Adipocyte (in vitro differentiated cells): ENCODE measurements at places on chromosomes 13 and 19.

GRCh38 chr19:6861683-6862286 is 25.6 kb upstream of the ADGRE1 start:
- DNase-seq: no peak

DNA sequence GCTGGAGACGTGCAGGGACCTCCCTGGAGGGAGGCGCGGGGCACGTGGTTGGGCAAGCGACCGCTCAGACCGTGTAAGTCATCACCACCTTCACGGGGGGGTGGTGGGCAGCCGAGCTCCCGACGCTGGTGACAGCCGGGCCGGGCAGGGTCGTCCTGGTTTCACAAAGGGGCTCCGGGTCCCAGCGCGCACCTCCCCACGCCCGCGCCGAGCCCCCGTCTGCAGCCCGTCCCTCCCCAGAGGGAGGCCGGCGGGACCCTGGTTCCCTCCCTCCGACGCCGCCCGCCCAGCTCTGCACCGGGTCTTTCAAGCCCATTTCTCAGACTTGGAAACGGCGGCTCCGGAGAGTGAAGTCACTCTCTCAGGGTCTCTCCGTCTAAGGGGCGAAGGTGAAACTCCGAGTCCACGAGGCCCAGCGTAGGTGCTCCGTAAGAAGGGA is 729 bp upstream of the ARID3A start:
- DNase-seq: peak; percentile 53

DNA sequence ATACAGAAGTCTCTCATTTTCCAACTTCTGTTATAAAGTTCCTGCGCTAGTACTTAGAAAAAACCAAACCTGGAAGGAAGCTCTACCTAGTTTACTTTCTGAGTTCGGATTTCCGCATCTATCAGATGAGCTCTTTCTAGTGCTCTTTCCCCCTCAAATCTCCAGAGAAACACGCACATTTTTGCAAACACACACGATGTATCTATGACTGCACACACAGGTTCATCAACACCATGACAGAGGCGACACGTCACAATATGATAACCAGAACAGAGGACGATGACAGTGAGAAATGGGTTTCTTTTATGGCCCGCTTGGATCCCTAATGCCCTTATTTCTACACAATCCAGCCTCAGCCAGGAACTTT is 629 bp upstream of the LRRC63 start:
- DNase-seq: peak; percentile 1

DNA sequence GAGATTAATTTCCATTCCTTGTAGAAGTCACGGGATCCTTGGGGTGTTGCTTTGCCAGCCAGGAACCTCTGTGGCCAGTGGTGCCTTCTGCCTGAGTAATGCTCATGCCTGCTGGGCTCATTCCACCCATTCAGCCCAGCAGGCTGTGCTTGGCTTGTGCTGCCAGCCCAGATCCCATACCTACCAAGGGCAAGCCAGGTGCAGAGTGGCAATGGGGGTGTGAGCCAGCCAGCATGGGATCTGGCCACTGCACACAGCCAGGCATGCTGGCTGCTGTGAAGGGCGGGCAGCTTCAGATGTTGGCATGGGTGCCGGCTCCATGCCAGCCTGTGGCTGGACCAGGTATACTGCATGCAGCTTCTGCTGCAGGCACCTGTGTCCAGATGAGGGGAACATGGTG is 42.5 kb downstream of the WDFY2 start:
- DNase-seq: no peak

DNA sequence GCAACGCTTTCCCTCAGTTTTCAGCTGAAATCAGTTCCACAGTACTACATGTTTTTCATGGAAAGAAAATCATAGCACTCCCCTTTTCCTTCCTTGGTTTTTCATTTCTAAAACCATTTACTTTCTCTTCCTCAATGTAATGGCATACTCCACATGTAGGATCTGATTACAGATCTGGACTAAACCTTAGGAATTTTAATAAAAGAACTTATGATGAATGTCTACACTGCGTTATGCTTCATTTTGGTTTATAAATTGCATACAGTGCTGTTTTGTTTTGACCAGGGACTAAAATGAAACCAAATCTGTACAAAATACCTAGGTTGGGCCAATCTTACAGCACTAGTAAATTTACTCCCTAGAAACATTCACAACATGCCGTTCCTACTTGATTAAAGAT is 589.9 kb downstream of the TBC1D4 start:
- DNase-seq: peak; percentile 11
